ENCODE measurements at places on chromosomes 16 and 17.

DNA sequence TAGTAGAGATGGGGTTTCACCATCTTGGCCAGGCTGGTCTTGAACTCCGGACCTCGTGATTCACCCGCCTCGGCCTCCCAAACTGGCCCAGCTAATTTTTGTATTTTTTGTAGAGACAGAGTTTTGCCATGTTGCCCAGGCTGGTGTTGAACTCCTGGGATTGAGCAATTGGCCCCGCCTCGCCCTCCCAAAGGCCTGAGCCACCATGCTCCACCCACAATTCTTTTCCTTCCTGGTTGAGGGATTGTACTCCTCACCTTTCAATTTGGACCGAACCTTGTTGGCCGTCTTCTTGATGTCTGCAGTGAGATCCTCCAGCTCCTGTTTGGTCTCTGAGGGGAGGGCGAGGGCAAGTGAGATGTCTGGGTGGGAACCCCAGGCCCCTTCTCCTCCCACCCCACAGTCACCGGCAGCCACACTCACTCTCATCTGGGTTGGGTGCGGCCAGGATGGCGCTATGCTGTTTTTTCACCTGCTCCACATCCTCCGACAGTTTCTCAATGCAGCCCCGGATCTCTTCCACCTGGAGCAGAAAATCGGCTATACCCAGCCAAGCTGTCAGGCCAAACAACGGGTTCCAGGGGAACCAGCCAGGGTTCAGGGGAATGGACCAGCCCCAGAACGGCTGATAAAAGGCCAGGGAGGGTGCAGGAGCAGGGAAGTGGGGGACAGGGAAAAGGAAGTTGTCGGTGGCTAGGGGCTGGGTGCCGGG, 9.6 kb downstream of the STX1B start:
- DNase-seq, result no peak

DNA sequence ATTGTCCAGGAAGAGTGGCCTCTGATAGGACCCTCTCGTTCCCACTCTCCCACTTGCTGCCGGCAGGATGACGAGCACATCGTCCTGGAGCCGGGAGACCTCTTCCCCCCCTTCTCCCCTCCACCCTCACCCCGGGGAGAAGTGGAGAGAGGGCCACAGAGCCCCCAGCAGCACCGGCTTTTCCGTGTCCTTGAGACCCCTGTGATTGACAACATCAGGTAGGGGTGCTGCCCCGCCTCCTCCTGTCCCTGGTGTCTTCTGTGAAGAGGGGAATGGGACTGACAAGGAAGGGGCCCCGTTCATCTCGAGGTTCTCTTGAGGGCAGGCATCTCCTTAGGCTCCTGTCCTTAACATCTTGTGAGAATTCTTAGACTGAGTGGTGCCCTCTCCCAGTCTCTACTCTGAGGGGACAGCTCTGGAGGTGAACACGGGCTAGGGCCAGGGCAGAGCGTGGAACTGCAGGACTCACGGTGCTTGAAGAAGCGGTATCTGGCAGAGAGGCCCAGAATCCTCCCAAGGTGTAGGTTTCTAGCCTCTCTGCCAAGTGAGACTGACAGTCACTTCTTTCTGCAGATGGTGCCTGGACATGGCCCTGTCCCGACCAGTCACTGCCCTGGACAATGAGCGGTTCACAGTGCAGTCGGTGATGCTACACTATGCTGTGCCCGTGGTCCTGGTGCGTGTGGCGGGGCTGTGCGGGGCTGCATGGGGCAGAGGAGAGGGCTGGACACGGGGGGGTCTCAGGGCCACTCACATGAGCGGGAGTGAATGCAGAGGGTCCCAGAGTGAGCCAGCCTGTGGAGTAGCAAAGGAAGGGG, 26.4 kb downstream of the CASKIN2 start:
- DNase-seq, result no peak

GRCh38 chr16:2963723-2964474, at the start of gene KREMEN2:
Gene KREMEN2, plus strand, starts transcription at chr16:2964275. Its CDS starts 246 bp downstream, at chr16:2964521.
- peak; percentile 72 for DNase-seq

DNA sequence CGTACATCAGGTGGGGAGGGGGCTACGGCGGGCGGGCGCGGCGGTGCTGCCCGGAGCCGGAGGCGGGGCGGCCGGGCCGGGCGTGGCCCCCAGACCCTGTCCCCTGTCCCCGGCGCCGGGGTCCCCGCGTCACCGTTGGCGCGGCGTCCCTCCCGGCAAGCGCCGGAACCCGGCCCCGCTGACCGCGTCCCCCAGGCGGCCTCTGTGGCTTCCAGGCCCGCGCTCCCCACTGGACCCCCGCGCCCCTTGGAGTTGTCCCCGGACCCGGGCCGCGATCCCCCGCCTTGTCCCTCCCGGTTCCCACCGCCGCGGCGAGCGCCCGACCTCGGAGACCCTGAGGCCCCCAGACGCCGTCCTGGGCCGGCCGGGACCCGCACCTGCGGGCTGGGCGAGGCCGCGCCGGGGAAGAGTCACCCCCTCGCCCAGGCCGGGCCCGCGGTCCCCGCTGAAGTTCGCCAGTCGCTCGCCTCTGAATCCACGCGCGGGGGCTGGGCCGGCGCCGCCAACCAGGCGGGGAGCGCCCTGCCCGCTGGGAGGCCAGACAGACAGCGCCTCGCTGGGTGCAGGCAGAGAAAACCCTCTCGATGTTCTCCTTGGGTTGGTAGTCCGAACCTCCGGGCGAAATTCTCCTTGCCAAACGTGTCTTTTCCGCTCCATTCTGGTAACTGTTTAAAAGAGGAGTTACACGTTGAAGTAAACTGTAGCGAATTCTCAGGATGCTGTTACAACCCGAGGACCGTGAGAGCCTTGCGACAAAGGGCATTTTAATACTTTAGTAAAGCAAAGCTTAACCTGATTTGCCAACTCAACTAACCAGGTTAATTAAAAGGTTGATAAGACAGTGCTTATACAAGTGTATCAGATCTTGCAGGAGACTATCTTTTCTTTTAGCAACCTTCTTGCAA, 761 bp downstream of the GAN start:
- DNase-seq, result peak; percentile 69

- DNase-seq, result no peak
These were observed 60.2 kb downstream of the EMP2 start for GRCh38 chr16:10519929-10520868.

DNA sequence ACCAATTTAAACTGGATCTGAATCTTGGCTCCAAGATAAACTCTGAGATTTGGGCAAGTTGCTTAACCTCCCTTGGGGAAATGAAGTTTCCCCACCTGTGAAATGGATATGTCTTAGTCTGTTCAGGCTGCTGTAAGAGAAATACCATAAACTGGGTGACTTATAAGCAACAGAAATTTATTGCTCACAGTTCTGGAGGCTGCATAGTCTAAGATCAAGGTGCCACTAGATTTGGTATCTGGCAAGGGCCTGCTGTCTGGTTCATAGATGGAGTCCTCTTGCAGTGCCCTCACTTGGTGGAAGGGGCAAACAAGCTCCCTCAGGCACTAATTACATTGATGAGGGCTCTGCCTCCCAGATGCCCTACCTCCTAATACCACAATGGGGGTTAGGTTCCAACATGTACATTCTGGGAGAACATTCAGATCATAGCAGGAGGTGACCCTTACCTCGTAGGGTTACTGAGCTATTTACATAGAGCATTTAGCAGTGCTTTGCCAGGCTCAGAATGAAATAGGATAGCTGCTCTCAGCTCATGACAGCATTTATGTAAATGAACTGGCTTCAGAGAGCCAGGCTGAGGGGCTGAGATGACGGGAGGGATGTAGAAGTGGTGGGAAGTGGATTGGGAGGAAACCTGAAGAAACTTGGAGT, 83.9 kb downstream of the SPECC1 start:
- DNase-seq, result no peak

DNA sequence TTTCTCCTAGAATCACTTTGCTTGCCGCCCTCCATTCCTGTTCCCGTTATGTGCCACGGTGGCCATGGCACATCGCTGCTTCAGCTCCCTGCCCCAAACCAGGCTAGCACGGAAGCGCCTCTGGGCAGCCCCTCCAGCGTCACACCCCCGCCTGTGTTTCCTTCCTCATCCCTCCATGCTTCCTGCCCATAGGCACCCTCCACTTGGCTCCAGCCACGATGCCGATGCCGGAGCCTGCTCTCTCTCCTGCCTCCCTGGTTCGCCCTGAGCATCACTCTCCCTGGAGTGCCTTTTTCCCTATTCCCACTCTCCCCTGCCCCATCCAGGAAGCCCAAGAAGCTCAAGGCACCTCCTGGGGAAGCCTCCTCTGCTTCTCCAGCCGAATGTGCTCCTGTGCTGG, 3.2 kb upstream of the ARHGAP23 start:
- no peak for DNase-seq

- peak; percentile 70 for DNase-seq
These were observed 257.7 kb upstream of the FOXF1 start for GRCh38 chr16:86252596-86252995.

- DNase-seq, result no peak
These were observed 44.8 kb downstream of the RNF135 start for GRCh38 chr17:31015639-31016038.
